ENCODE measurements at places on chromosomes 6 and 20.

GRCh38 chr6:45398075-45398813 is 20.5 kb upstream of the SUPT3H start:
- DNase-seq, result no peak

DNA sequence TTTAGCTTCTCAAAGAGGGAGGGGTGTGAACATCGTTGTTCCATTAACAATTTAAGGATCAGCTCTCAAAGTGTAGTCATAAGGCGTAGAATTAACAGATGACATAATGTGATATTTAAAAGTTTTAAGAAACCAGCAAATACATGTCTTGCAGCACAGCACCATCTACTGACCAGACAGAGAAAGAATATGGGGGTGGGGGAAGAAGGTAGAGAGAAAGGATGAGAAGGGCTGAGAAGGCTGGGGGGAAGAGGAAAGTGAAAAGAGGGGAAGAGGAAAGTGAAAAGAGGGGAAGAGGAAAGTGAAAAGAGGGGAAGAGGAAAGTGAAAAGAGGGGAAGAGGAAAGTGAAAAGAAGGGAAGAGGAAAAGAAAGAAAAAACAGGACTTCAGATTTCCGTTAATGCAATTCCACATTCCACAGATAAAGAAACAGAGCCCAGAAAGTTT is 80.9 kb downstream of the HAO1 start:
- peak; percentile 51 for DNase-seq

DNA sequence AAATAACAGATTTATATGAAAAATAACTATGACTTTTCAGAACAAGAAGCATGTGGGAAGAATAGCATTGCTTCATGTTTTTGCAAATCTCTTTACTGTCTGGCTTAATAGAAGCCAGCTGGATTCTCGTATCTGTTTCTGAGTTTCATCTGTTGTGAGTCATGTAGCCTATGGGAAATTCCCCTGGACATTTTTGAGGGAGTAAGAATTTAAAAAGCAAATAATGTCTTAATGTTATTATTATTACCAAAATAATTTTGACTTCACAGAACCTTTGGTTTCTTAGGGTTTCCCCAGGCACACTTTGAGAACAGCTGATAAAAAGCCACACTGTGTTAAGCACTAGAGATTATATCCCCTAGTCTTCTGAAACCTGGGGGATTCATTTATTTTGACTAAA is 75.8 kb downstream of the SYCP2L start:
- DNase-seq, result no peak

GRCh38 chr6:81743649-81744048 is 8.8 kb downstream of the TENT5A start:
- DNase-seq, result no peak

- no peak for DNase-seq
Measured at GRCh38 chr6:144148886-144149285, 1.4 kb upstream of the STX11 start.

DNA sequence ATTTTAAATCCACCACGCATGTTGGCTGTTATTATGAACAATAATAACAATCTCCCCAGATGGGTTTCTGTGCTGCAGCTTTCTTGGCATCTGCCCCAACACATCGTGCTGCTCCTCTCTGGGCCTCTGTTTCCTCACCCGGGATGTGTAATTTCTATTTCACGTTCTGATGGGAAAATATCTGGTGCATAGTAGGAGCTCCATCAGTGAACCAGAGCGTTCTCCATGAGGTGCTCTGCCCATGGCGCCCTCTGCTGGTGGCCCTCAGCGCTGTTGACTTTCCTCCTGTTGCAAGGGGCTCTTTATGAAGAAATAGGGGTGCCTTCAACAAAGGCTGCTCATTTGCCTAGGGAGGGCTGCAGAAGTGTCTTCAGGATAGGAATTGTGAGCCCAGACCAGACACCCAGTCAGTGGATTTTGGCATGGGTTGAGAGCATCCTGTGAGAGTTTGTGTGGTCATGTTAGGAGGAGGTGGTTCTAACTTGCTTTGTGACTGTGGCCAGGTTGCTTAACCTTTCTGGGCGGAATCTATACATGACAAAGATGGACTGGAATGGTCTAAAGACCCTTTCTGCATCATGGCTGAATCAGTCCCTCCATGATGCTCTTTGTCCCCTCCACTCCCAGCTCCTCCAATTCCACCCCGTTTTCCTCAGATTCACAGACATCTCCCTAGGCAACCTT is 8.1 kb downstream of the SCRT2 start:
- DNase-seq, result no peak

DNA sequence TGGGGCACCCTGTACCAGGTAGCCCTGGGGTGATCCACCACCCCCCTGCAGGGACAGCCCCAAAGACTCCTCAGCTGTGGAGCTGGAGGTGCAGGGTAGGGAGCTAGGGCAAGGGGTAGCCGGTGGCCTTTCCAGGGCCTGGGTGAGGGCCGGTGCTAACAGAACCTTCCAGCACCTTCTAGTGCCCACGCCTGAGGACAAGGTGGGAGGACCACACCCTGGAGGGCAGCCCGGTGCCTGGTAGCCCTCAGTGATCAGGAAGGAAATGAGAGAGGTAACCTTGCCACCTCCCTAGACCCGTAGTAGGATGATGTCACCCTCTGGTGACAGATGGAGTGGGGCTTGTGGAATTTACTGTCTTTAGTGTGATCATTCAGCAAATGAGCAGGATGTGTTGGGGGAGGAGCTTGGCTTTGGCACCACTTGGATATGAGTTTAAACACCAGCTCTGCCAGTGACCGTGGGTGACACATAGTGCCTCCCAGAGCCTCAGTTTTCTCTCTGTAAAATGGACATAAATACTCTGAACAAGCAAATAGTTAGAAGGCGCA is 187.7 kb downstream of the NFATC2 start:
- DNase-seq, result no peak

- no peak for DNase-seq
Measured at GRCh38 chr20:33914919-33915318, 78.8 kb upstream of the RALY start.

- peak; percentile 92 for DNase-seq
Measured at GRCh38 chr6:37244430-37245310, 12.9 kb upstream of the TBC1D22B start.

- DNase-seq, result no peak
Measured at GRCh38 chr6:118810420-118811027, 83.4 kb upstream of the ASF1A start.

GRCh38 chr6:3308106-3308505 is 49.4 kb downstream of the PSMG4 start:
- DNase-seq, result no peak

DNA sequence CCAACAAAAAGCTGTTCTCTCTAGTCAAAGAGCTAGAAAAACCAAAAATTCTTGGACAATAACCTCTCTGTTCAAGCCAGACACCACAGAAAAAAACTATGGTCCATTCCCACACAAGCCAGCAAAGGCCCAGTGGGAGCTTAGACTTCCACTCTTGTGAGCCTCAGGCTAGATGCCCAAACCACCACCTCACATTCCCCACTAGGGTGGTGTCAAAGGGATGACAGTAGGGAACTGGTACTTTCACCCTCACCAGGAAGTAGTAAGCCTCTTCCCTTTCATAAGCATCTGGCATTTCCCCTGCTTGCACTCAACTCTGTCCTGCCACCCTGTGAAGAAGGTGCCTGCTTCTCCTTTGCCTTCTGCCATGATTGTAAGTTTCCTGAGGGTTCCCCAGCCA is 58.4 kb upstream of the RNF217 start:
- DNase-seq, result no peak

GRCh38 chr20:10857352-10858070 is 183.7 kb upstream of the JAG1 start:
- DNase-seq, result peak; percentile 45

GRCh38 chr20:58366866-58367265 is 22.2 kb upstream of the VAPB start:
- no peak for DNase-seq

GRCh38 chr20:12030470-12030869 is 112.8 kb downstream of the BTBD3 start:
- no peak for DNase-seq

GRCh38 chr6:24019830-24020229 is 106.2 kb upstream of the NRSN1 start:
- no peak for DNase-seq

DNA sequence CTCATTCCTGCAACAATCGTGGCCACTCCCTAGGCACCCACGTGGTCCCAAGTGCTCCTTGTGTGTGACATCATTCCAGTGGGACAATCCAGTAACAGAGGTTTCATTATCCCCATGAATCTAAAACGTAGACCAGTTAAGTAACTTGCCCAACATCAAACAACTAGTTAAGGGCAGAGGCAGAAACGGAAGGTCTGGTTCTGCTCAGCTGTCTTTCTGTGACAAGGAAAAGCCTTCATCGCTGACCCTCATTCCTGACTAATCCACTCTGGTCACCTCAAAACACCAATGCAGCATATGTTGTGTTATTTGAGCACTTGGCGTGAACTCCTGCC is 261.4 kb upstream of the JARID2 start:
- peak; percentile 52 for DNase-seq

DNA sequence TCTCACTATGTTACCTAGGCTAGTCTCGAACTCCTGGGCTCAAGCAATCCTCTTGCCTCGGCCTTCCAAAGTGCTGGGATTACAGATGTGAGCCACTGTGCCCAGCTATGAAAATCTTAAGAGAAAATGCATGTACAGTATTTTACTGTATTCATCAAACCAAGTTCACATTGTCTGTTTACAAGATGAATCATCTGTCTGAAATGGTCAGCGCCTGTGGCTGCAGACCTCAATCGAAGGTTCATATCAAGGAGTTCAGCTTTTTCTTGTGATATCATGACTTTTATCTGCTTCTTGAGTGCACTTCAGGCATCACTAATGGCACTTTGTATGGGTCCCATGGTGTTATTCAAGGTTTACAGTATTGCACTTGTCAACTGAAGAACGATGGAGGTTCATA is 155.1 kb downstream of the SLC16A10 start:
- DNase-seq, result no peak

- no peak for DNase-seq
Measured at GRCh38 chr6:146361128-146361924, 182.3 kb upstream of the RAB32 start.

- DNase-seq, result no peak
Measured at GRCh38 chr6:63600136-63600535, 27.9 kb downstream of the LOC128125822 start.

DNA sequence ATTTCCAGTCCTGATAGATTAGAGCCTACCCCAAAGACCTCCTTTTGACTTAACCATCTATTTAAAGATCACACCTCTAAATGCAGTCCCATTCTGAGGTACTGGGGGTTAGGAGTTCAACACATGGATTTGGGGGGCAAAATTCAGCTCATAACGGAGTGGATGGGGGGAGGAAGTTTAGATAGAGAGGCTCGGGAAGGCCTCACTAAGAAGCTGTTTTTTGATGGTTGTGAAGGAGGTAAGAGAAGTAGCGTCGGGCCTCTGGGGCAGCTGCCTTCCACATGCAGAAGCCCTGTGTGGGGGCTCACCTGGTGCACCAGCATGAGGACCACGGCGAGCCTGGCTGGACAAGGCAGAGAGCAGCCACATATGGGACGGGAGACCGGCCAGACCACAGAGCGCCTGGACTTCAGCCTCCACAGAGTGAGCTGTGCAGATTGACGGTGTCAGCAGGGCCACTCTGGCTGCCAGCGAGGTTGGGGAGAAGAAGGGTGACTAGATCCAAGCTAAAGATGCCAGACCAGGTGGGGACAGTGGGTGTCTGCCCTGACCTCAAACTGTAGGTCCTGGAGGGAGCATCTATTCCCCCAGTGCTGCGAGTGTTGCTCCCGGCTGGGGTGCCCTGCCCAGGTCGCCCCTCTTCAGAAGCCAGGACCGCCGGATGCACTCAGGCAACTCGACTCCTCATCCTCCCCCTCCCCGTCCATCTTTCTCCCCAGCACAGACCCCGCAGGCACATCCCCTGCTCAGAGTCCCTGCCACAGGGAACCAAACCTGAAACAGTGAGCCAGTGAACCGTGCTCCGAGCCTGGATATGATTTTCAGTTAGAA is 5.1 kb upstream of the SYNJ2 start:
- no peak for DNase-seq

GRCh38 chr6:35294308-35294945 is 3.2 kb upstream of the DEF6 start:
- DNase-seq, result no peak

- DNase-seq, result peak; percentile 86
Measured at GRCh38 chr6:160520043-160520904, 143.8 kb downstream of the LPA start.

DNA sequence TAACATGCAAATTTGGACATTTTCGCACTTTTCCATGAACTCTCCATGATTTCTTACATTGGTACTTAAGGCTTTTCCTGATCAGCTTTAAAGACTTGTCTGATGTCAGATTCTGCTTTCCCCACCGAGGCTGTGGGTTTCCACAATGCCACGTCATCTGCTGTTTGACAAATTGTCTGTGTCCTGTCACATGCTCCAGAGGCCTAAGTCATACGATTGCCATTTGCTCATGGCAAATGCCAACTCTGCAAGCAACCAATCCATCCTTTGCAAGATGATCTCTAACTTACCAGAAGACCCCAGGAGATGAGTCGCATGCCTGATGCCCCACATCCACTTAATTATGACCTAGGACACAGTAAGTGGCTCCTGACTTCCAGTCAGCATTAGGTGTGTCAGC is 556.5 kb downstream of the BMP2 start:
- DNase-seq, result no peak

- peak; percentile 89 for DNase-seq
Measured at GRCh38 chr20:32483351-32484224, 101.5 kb downstream of the NOL4L start.

GRCh38 chr6:64988148-64988547 is 718.9 kb downstream of the EYS start:
- no peak for DNase-seq

GRCh38 chr6:156885562-156885961 is 108.4 kb downstream of the ARID1B start:
- no peak for DNase-seq

- no peak for DNase-seq
Measured at GRCh38 chr20:54488442-54488841, 13.0 kb downstream of the DOK5 start.

- DNase-seq, result no peak
Measured at GRCh38 chr6:43809417-43810305, 39.6 kb downstream of the VEGFA start.

DNA sequence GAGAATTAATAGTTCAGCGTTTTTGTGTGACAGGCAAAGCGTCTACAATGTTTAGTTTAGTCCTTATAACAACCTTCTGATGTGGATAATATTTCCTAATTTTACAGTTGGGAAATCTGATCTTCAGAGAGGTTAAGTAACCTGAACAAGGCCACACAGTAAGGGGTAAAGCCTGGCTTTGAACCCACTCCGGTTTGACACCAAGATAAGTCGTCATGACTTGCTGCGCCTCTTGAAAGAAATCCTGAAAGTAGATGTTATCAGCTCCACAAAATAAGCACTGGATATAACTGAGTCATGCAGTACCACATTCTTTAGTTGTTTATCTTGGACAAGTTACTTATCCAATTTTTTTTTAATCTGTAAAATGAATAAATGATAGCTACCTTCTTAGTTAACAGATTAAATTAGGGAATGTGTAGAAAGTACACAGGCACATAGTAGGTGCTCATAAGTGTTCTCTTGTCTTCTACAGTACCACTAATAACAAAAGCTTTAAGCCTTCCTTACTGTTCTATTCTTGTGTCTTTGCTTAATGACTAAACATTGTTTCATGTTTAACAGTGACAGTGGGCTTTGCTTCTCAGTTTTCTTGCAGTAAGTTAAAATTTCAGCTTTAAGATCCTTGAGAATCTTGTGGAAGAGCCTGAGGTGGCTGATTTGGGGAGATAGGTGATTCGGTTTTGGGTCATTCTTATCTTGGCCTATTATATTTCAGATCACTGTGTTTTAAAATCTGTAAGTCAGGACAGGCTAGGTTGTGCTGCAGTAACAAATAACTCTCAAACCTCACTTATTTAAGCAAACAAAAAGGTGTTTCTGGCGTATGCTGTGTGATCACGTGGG is 2.1 kb downstream of the HIVEP1 start:
- DNase-seq, result no peak

Data from right hindlimb (tissue), 1 donor.